Hematopoietic multipotent progenitor cell treated with erythropoietin and hydrocortisone succinate and interleukin-3 and kit ligand, for 6 days (in vitro differentiated cells): ENCODE measurements at places on chromosomes 3 and 15.

DNA sequence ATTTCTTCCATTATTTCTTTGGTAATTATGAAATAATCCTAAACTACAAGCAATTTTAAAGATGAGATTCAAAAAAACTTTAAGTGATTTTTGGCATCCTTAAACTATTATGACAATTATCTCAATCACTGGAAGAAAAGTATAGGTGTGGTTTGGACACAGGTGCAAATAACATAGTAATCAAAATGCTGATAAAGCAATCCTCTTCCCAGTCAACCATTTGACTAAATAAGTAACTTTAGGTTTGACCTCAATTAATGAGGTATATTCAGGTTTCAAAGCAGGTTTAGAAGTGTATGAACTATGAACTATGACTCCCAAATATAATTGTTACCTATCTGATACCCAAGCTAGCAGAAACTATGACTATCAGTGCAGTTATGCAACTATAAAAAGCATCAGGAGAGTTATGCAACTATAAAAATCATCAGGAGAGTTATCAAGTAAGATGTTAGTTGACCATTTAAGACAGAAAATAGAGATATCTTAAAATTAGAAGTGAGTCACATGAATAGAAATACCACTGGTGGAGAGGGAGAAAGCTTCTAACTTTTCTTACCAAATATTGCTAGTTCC, 8.9 kb upstream of the CNTN3 start:
- no peak for DNase-seq

- DNase-seq, result no peak
These were observed 109.5 kb upstream of the ETV5 start for GRCh38 chr3:186218421-186218820.

DNA sequence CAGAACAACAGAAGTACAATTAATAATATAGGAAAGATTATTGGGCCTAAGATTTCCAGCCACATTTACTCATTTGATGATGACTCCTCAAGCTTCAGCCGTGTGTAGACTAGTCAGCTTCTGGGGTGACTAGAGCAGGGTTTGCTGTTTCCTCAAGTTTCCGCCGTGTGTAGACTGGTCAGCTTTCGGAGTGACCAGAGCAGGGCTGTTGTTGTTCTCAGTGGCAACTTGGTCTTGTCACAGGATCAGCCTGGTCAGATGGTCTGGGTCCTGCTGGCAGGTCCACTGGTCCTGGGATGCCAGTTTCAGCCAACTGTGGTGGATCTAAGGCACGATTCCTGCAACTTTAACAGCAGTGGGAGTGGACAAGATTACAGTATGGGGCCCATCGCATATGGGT, 21.8 kb upstream of the NOX5 start:
- DNase-seq, result no peak

GRCh38 chr3:193446965-193447602, 68.5 kb upstream of the ATP13A5 start:
- DNase-seq, result peak; percentile 5

DNA sequence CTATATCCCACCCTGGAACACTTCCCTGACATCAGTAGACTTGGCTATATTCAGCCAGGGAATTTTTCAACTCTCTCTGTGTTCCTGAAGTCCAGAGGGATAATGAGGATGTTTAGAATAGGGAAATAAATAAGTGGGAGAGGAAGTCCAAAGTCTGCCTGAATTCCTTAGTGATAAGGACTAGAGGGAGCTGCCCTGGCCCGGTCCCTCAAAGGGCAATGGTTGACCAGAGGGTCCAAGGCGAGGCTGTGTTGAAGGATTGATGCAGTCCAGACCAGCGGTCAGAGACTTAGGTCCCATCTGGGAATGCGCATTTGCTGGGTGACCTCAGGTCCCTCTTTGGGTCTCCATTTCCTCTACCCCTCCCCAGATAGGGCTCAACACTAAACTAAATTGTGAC, 7.9 kb downstream of the VIPR1 start:
- no peak for DNase-seq

- DNase-seq, result no peak
These were observed 57.7 kb downstream of the ITGA11 start for GRCh38 chr15:68374168-68374745.

DNA sequence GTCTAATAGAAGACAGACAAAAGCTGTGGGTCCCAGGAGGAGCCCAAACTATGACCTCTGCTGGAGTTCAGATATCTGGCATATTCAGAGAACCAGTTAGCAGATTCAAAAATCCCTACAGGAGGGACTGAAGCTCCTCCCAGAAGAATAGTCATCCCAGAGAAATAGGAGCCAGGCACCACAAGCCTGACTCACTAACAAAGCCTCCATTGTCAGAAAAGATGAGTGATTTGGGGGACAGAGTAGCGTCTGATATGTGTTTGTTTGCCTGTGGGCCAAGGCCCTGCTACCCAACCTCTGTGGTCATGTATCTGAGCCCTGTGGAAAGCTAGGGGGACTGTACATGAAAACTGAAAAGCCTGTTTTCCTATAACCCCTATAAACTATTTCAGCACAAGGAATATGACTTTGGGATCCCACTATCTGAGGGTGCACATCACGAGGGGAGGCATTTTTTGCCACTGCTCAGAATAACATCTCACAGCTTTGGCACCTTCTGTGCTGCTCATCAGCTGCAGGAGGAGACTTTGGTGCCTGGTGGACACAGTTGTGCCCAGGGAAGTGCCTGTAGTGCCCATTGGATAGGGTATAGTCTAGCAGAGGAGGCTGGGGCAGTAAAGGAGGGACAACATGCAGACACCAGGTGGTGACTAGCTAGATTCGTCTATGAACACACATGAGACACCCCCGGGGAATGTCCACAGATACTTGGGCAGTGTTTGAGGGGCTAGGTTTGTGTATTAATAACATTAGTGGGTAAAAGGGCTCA, 9.7 kb upstream of the LARP6 start:
- DNase-seq, result no peak

- no peak for DNase-seq
These were observed 128.3 kb upstream of the BHLHE40 start for GRCh38 chr3:4850928-4851265.

DNA sequence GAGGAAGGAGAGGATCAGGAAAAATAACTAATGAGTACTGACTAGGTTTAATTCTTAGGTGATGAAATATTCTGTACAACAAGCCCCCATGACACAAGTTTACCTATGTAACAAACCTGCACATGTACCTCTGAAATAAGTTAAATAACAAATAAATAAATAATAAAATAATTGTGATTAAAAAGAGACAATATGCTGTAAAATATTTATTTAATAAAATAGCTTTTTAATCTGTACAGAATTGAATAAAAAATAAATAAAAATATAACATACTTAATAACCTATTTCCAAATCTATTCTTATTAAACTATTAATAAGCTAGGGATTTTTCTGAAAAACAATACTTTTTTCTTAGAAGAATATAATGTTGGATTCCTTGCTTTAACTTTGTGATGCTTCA, 355.6 kb downstream of the CNTN6 start:
- DNase-seq, result no peak

DNA sequence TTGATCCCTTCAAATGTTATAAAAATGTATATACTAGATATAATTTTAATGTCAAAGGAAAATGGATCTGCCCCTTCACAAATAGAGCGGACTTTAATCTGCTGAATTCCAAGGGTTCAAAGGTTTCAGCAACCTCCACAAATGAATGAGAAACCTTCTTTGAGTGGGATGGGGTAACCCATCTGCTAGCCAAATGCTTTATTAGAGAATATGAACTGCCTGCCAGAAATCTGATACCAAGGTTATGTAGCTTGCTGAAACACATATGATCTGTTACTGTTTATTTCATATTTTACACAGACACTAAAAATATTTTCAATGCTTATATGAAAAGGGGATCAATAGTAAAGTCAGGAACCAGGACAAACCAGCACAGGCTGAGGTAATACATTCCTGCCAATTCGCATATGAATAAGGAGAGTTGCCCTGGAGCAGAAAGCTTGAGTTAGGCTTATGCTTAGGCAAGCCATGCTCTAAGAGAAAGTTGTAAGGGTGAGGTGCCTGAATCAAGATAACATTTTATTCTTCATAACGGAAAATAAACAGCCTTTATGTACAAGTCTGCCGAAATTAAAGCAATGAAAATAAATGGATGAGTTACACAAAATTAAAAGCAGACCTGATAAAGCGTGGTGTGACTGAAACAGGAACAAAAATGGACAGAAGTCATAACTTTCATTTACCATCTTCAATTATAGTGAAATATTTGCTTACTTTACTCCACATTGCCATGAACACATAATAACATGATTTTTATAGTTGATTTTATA, 26.5 kb downstream of the PLOD2 start:
- no peak for DNase-seq

DNA sequence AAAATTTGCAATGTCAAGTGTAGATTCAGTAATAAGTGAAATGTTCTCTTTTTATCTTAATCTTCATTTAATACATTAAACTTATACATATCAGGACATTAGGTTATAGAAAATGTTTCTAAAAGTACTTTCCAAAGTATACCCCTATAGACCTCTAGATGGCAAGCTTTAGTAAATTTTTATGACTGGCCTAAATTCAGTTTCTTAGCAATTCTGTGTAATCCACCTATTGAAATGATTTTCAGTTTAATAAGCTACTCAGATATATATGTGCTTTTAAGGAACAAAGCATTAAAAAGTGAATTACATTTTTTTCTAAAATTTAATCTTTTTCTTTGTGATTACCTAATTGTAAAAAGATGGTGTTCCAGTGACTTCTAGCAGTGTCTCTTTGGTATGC, 342.2 kb downstream of the GBE1 start:
- peak; percentile 45 for DNase-seq

- no peak for DNase-seq
These were observed 76.9 kb upstream of the TNFAIP8L3 start for GRCh38 chr15:51171634-51171932.

DNA sequence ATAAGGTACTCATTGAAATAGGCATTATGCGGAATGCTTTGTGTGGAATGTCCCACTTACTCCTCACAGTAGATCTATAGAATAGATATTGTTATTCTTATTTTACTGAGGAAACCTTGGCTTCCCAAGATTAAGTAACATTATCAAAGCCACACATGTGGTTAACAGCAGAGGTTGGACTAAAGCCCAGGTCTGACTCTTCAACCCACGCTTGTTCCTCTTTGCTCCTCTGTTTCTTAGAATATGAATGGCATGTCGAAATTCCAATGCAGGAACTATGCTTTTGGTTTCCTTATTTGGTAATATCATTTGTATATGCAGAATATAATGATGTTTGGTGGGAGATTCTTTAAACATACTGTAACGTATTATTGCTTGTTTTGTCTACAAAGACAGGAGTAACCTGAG, 818.8 kb upstream of the LMCD1 start:
- peak; percentile 91 for DNase-seq

GRCh38 chr3:79521221-79521848, 246.5 kb downstream of the ROBO1 start:
- peak; percentile 66 for DNase-seq

DNA sequence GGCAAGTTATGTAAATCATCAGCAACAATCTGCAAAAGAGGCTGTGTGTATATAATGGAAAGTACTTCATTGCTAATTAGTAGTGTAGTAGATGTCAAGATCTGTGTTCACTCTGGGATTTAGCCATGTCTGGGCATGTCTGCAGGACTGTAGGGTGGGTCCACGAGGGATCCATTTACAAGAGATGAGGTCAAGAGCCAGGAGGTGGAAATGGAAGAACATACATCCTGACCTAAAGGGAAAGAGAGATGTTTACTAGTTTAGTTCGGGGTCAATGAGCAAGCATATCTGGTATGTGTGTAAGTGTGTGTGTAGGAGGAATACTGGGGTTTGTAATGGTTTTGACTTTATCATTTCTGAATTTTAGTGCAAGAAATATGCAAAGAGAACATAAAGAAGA, 171.5 kb upstream of the NANOGP8 start:
- no peak for DNase-seq

DNA sequence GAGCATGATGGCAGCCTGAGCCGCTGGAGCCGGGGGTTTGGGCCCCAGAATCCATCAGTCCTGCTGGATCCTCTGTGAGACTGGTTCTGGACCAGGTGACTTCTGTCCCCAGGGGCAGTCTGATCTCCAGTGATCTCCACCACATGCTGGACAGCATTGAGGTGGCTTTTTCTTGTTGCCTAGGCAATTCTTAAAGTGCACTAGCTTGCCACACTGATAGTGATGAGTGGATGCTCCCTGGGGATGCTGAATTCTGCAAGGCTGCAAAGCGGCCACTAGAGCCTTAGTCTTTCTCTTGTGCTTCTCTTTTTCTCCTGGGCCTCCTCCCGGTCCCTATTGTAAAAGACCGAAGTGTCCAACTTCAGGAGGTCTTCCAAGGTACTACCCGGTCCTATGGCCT, 70.4 kb upstream of the ATP11B start:
- DNase-seq, result no peak

GRCh38 chr3:108097322-108098002, 6.6 kb upstream of the CD47 start:
- peak; percentile 57 for DNase-seq

GRCh38 chr3:6799264-6799915, 61.5 kb upstream of the GRM7 start:
- peak; percentile 85 for DNase-seq

GRCh38 chr15:38843736-38844590, 279.3 kb upstream of the RASGRP1 start:
- no peak for DNase-seq

DNA sequence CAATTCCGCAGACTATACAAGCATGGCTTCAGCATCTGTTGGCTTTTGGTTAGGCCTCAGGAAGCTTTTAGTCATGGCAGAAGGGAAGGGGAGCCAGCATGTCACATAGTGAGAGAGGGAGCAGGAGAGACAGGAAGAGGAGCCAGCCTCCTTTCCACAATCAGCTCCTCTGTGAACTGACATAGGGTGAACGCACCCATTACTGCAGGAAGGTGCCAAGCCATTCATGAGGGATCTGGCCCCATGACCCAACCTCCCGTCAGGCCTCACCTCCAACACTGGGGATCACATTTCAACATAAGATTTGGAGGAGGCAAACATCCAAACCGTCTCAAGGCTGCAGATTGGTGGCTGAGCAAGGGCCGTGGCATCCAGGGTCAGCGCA, 106.3 kb downstream of the LRRK1 start:
- no peak for DNase-seq

DNA sequence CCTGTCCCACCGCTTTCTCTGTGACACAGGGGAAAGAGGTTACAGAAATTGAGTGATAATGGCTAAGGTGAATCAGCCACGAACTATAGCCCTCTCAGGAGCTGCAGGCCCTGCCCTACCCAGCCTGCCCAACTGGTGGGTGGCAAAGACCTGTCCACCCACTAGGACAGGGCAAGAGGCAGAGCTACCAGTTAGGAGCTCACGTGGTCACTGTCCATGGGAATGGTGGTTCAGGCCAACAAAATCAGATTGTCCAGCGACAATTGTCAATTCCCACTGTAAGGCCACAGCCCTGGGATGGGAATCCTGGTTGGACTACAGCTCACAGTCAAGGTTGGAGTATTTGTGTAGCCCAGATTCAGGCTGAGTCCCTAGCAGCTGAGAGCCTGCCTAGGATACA, 75.0 kb downstream of the PPCDC start:
- no peak for DNase-seq

GRCh38 chr15:38683382-38684242, 119.0 kb upstream of the RASGRP1 start:
- peak; percentile 78 for DNase-seq
